DMS53 (cell line): ENCODE measurements at places on chromosomes 3 and 15.

- no peak for DNase-seq
These were observed 16.5 kb downstream of the ABHD5 start for GRCh38 chr3:43707266-43707665.

GRCh38 chr3:168312984-168313383, 217.3 kb upstream of the GOLIM4 start:
- no peak for DNase-seq

- DNase-seq, result no peak
These were observed 1.2 kb upstream of the DAZL start for GRCh38 chr3:16606398-16606797.

GRCh38 chr3:136385457-136385856, 135.3 kb downstream of the PCCB start:
- no peak for DNase-seq

- DNase-seq, result no peak
These were observed 504.2 kb upstream of the PROK2 start for GRCh38 chr3:72288955-72289691.

DNA sequence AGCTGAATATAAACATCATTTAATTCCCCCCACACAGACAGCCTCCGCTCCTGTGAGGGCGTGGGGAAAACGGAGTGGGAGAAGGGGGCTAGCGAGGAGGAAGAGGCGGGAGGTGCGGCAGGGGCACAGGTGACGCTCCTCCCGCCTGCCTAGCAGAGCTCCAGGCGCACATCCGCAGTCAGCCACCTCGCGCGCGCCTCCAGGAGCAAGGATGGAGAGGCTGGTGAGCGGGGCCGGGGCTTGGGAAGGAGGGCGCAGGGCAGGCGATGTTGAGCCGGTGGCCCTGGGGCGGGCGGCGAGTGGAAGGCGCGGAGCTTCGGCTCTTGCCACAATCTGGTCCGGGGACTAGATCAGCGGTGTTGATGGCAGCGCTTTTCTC, at the start of gene CD200:
Gene CD200, plus strand, starts transcription at position 155 of the 379 bp plus-strand sequence. Its CDS starts 57 bp downstream, at position 212.
- peak; percentile 70 for DNase-seq

DNA sequence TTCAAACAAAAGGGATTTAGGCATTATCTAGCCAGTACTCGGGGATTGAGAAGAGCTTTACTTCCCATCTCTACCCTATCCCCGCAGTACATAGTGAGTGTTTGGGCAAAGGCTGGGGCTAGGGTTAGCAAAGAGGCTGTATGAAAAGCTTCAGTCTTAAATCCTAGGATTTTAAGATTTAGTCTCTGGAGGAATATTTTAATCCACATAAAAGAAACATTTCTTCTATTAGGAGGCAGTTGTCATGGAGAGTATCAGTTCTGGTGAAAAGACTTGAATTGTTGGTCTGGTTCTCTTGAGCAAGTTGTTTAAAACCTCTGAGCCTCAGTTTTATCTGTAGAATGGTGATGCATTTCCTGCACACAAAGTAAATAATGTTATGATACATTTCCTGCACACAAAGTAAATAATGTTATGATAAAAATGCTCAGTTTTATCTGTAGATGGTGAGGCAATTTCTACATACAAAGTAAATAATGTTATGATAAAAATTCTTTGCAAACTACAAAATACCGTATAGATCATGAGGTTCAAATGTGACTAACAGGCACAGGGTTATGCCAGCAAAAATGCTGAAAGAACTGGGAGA, 53.9 kb upstream of the ZBED2 start:
- no peak for DNase-seq

GRCh38 chr3:97510795-97511194, 253.8 kb upstream of the ARL6 start:
- DNase-seq, result peak; percentile 60

DNA sequence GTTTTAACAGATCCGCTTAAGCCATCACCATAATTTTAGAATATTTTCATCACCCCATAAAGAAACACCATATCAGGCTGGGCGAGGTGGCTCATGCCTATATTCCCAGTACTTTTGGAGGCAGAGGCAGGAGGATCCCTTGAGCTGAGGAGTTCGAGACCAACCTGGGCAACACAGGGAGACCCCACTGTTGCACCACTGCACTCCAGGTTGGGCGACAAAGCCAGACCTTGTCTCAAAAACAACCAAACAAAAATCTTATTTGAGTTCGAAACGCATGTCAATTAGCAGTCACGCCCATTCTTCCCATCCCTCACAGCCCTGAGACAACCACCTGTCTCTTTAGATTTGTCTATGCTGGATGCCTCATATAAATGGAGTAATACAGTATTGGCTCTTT, 119.9 kb downstream of the KLF13 start:
- no peak for DNase-seq

DNA sequence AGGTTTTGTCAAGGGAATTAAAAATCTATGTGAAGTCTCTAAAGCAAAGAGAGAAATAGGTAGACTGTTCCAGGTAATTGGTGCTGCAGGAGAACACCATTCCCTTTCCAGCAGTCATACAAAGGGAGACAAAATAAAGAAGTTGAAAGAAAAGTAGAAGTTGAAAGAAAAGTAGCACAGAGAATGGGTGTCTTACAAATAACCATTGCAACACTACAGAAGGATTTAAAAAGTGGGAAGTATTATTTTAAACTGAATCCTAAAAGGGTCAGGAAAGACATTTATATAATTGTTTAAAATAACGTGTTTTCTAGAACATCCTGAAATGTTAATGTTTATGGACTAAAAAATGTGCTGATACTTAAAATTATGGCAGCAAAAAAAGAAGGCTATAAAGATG, 223.8 kb downstream of the RSRC1 start:
- no peak for DNase-seq

DNA sequence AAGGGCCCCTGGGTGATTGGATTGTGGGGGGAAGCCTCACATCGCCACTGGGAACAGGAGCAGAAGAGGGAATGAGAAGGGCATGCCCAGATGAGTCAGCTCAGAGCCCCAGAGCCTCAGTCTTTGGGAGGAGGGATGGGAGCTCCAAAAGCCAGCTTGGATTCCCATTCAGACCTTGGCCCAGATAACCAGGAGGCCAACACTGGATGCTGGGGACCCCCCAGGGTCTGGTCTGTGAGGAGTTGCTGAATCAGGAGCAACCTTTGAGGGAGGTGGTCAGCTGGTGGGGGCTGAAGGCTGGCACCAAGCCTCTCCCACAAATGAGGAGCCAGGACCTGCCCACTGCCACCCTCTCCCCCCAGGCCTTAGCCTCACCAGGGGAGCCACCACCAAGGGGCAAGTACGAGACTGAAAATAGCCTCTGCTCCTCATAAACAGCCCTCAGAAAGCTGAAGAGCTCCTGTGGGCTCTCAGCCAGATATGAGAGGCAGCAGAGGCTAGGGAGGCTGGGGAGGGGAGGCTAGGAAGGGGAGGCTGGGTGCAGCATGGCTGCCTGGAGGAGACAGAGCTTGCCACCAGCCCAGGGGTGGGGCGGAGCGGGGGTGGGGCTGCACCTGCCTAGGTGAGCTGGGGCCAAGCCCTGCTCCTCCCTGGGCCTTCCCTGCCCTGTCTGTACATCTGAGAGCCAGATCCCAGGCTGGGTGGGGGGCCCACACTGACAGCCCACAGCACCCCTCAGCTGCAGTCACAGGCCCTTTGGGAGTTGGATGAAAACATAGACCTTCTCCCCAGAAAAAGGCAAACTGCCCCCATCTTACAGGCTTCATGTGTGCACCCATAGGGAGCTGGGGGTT, 99.8 kb downstream of the SEC22A start:
- DNase-seq, result no peak

- no peak for DNase-seq
These were observed 273.1 kb downstream of the FOXP1 start for GRCh38 chr3:71310359-71310979.

DNA sequence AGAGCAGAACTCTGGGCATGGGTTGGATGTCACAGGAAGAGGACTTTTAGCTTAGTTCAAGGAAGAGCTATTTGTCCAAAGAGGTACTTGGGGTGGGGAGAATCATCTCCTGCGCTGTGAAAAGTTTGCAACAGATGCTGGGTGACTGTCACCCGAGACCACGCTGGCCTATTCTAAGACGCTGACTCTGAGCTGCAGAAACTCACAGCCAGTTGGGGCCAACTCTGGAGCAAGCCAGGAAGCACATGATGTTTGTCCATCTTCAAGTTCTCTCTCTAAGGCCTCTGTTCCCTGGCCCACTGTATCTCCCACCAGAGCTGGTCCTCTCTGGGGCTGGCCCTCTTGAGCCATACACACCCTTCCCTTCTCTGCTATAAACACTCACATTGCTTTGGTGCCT, 17.9 kb upstream of the CDCP1 start:
- no peak for DNase-seq

DNA sequence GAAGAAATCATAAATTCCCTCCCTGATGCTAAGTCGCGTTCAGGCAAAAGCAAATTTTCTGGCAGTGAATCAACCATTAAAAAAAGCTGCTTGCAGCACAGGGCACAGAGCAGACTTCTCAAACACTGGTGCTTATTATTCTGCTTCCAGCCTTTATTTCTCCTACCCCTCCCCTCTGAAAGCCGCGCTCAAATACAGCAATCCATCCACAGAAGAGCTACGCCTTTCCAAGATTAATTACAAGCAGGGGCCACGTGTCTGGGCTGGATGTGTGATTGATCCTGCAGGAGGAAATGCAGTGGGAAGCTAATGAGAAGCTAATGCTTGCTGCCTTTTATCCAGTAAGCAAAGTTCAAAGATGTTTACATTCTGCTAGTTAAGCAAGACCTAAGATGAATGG, 134.9 kb upstream of the TOPAZ1 start:
- no peak for DNase-seq
